Skeletal muscle cell (primary cell): ENCODE measurements at places on chromosomes 7 and 10.

- peak; percentile 43 for DNase-seq
Observed at GRCh38 chr10:91022390-91022789, 101.5 kb upstream of the ANKRD1 start.

- DNase-seq = no peak
Observed at GRCh38 chr10:16491933-16492332, 29.7 kb downstream of the C1QL3 start.

DNA sequence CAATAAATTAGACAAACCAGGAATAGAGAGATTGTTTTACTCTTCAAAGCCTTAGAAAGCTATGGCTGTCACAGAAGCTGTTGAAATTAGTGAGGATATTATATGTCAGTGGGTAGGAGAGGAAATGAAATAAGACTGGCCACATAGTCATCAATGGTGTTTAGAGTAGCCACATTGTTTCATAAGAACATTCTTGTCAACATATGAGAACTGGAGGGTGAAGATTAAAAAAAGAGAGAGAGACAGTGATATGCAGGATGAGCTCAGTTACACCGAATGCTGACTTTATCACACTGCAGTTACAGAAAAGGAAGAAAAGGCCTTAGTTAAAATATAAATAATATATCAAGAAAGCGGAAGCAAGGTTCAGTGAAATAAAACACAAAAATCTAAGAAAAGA is 412.0 kb downstream of the CNTNAP2 start:
- DNase-seq = no peak

DNA sequence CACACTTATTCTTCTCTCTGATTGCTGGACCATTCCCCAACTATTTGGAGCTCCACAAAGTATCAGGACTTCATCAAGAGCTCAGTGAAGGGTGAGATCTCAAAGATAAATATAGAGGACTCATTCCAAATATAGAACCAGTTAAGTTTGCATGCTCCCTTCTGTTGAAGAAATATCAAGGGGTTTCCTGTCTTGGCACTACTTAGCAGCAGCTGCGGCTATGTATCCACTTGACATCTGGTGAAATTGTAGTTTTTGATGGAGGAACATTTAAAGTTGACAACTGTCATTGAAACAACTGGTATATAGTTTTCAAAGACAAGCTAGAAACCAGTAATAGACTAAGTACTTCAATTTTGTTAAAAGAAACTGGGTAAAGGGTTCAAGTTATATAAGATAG is 1.0 kb upstream of the SPAG6 start:
- DNase-seq = no peak

- DNase-seq = no peak
Observed at GRCh38 chr7:153381275-153382040, 621.9 kb downstream of the ACTR3B start.

DNA sequence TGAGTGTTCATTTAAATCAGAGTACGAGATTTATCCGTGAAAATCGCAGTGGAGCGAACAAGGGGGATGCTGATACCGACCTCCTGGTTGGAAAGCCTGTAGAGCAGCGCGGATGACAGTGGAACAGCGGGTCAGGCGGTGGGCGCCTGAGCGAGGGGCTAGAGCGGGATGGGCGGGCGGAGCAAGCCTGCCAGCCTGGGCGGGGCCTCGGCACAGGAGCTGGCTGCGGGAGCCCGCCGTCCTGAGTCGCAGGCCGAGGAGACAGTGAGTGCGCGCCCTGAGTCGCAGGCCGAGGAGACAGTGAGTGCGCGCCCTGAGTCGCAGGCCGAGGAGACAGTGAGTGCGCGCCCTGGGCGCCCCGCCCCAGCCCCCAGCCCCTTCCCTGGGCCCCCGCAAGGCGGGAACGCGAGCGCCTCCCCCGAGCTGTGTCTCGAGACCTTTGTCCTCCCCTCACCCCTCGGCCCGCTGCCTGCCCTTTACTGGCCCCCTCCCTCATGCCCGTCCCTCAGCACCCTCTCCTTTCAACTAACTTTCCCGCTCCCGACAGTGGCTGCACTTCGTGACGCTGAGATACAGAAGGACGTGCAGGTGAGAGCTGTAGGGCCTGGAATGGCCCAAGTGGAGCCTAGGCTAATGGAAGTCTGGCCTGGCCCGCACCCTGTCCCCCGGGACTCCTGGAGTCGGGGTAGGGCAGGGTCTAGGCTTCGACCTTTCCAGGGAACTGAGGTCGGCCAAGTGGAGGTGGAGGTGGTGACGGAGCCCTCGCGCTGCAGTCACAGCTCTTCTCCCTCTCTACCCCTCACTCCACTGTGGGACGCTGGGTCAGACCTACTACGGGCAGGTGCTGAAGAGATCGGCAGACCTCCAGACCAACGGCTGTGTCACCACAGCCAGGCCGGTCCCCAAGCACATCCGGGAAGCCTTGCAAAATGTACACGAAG is at the start of gene AS3MT:
TSS of gene AS3MT (plus strand) at position 213 of the 941 bp plus-strand sequence. CDS start at position 336, 123 bp downstream.
- DNase-seq = no peak

DNA sequence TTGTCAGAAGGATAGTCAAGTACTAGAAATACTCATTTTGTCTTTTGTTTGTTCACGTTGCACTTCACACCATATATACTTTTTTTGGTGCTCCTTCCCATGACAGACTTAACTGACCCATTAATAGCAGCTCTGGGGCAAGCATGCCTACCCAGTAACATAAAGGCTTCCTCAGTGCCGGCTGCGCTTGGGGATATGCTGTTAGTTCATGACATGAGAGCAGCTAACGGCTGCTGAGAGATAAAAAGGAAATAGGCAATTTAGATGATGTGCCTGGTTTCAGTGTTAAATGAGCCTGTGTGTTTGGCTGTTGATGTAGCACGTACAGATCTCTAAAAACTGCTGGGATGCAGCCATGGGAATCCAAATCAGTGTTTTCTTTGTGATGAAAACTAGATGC is 86.4 kb downstream of the TAX1BP1 start:
- DNase-seq = no peak

GRCh38 chr10:68135922-68136792 is 26.9 kb downstream of the MYPN start:
- DNase-seq = peak; percentile 73

DNA sequence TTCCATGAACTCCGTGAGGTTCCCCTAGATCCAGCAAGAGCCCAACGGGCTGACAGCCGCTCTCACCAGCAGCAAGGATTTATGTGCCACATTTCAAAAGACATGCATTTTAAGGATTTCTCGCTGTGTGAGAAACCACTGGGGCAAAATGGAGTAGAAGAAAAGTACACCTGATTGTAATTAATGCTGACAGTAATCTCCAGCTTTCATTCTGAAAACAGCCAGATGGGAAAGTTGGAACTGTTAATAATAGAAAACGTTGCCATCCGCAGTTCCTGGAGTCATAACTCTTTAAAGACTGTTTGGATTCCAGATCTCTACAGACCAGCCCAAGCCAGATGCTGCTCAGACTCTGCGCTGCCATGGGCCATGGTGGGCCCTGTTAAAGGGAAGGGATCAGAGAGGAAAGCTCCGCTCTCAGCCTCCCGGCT is 216.9 kb upstream of the GLI3 start:
- DNase-seq = no peak

DNA sequence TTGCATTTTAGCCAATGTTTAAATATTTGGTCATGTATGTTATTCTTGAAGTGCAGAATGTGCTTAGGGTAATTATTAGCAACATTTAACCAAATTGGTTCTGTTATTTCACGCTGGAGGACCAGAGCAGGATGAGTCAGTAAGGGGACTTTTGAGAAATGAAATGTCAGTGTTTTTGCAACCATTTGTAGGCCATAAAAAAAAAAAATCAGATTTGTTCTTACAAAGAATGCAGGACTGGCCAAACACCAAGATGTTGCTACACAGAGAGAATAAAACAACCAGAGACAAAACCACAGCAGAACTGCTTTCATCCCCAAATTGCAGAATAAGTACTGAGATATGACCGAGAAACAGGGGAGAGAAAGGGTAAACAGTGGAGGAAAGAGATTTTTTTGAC is 62.1 kb downstream of the TPST1 start:
- DNase-seq = peak; percentile 83

DNA sequence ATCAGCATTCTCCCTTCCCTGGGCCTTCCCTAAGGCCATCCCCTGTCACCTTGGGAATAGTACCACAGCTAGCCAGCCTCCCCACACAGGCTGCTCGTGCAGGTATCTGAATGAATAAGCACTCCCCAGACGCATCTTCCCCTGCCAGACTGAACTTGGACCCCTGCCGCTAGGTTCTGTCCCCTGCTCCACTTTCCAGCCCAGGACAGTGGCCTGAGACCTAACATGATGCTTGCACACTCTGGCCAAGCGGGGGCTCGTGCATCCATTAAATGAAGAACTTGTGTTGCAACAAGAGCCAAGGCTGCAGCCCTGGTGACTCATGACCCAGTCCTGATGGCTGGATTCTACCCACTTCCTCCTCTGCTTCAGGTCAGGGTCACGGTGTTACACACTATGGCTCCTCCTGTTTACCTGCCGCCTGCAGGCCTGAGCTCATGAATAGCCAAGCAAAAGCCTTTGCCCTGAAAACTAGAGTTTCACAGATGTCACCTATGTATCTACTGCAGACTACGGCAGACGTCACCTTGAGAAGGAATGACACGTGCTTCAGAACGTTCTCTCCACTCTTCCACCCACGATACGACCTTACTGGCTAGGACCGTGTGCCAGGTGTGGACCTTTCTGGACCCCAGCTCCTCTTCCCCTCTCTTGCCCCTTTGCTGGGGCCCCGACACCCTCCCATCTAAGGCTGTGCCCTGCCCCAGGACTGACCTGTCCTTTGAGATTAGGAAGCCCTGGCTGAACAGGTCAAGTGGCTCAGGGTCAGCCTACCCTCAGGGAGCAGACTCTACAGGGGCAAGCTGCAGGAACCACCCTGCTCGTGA is 6.5 kb downstream of the ASB13 start:
- peak; percentile 35 for DNase-seq

GRCh38 chr10:124052561-124052960 is 40.8 kb downstream of the CHST15 start:
- DNase-seq = no peak

DNA sequence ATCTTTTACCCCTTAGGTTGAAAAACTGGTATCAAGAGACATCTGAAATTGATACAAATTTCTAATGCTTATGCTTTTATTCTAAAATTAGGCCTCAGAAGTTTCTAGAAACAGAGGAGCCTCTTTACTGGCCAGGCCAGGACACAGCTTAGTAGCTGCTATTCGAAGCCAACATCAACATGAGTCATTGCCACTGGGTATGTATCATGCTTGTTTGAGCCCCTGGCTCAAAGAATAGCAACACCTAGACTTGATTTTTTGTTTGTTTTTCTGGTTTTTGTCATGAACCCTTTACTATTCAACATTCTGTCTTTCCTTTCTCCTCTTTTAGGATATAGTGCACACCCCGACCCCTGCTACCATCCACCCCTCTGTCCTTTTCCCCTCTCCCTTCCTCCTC is 90.9 kb upstream of the STK17A start:
- DNase-seq = peak; percentile 68
